ENCODE measurements at places on chromosomes 5 and 9.

- DNase-seq = no peak
Observed at GRCh38 chr9:97632248-97632984, 752 bp downstream of the TSTD2 start.

DNA sequence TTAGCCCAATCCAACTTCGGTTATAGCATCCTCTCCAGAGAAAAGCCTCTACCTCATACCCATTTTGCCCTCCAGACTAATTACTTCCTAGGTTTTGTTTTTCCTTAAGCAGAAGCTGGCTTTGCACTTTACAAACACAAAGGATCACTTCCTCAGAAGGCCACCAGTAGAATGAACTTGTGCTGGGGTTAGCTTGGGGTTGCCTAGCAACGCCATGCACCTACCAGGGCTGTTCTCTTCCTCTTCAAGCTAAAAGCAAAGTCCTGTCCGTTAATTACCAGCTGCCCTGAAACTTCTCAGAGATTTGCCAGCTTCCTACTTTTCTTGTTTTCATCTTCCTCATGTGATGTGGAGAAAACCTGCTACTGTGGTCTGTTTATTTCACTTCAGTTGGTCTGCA is 132.0 kb upstream of the WWC1 start:
- no peak for DNase-seq

GRCh38 chr5:90802474-90803317 is 244.1 kb downstream of the ADGRV1 start:
- DNase-seq = peak; percentile 11

DNA sequence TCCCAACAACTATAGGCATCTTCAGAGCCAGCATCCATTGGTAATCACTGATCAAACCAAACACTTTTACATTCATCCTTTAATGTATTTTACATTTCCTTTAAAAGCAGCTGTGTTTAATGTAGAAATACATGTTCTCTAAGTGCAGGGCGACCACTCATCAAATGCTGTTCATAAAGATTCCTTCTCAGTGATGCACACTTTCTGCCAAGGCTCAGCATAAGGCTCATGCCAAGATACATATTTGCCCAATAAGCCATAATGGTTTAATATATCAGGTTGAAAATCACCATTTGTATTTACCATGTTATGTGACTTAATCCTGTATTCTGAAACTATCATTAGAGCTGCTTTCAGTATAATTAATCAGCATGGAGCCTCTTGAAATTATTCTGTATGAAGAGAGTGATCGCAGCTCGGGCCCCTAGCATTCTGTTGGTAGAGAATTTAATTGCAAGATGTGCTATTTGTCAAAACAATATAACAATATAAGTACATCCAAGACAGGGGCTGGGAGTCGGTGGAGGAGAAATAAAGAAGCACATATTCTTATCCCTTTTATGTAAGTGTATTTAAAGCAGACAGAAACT is 267.5 kb downstream of the EBF1 start:
- no peak for DNase-seq

DNA sequence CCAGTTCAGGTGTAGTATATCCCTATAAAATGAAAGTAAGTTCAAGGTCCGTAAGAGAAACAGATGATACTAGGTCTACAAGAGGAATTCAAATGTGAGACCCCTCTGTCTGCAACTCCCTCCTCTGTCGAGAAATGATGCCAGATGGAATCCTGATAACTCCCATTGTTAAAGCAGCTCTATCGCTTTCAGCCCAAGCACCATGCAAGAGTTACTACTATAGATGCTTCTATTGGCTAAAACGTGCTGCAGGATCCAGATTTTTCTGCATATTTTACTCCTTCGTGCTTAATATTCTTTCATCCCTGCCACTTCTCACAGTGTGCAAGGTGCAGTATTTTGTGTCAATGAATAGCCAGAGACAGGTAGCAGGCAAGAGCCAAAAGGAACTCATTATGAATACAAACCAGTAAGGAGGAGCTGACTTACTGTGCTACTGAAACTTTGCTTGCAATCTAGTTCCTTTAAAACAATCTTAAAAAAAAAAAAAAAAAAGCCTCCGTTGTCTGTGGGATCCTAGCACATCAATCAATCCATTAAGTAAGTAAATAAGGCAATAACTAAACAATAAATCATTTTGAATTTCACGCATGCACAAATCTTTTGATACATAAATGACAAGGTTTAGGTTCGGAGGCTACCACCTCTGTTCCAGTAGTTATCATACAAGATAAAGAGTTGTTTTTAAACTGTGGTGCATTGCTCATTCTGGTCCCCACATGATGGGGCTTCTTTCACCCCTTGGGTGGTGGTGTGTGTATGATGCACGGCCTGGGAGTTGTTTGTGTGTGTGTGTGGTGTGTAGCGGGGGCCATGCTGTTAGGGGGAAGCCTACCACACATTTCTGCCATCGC is 151.1 kb upstream of the MPDZ start:
- no peak for DNase-seq

GRCh38 chr5:150183436-150183835 is 6.4 kb upstream of the SLC6A7 start:
- DNase-seq = no peak

GRCh38 chr9:70486127-70486526 is 71.7 kb upstream of the KLF9 start:
- no peak for DNase-seq

- DNase-seq = peak; percentile 58
Observed at GRCh38 chr9:92097997-92098482, 17.2 kb downstream of the SPTLC1 start.

DNA sequence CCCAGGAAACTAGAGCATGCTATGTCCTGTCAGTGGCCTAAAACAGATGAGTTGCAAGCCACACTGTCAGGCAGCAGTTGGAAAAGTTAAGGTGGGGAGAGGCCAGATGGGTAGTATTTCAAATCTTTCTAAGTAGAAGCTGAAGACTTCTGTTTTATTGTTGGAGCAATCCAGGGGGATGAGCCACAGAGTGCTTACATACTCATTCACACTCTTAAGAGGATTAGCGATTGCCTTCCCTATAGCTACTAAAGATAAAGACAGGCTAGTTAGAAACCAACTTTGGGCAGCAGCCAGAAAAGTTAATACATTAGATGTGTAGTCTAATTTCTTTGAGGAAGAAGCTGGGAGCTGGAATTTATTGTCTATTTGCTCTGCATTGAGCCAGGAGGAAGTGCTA is 61.7 kb upstream of the ELAVL2 start:
- no peak for DNase-seq

GRCh38 chr5:132764671-132765238 is 12.3 kb downstream of the SEPTIN8 start:
- DNase-seq = no peak

DNA sequence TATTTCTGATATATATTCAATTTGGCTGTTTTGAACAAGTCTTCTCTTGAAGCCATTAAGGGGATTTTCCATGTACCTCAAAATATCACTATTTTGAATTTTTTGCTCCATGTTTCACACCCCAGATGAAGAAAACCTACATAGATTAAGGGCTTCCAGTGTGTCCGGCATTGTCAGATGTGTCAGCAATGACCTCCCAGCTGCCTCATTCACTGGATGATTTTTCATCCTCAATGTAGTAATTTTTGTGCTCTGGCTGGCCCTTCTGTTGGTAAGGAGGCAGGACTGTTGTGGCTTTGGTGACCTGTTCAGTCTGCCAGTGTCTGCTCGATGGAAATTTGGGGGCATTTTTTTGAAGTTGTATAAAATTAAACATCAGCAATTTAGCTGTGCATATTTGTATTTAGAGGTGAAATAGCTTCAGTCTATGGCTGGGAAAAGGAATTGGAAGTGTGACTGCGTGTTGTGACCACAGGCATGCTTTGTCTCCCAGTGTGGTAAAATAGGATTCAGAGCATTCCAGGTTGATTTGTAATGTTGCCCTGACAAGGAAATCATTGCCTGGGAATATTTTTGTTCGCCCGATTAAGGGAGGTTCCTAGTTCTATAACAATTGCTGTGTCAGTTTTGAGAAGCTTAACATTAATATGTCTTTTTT is 312.4 kb downstream of the ARHGEF28 start:
- no peak for DNase-seq

- no peak for DNase-seq
Observed at GRCh38 chr9:10208691-10209069, 404.1 kb downstream of the PTPRD start.

DNA sequence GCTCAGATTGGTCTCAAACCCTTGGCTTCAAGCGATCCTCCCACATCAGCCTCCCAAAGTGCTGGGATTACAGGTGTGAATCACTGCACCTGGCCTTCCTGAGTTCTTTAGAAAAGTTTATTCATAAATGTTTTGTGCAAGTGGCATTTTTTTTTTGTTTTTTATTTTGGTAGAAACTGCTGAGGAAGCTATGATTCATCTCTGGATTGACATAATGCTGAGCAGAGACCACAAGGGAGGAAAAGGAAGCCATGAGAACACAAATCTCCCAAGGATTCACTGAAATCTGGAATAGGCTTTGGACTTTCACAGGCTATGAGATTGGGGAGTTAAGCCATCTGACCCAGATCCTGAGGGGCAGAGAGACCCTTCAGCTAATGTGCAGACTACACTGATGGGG is 3.4 kb upstream of the SLC46A2 start:
- DNase-seq = no peak

GRCh38 chr9:228929-229695 is 14.4 kb downstream of the DOCK8 start:
- no peak for DNase-seq

DNA sequence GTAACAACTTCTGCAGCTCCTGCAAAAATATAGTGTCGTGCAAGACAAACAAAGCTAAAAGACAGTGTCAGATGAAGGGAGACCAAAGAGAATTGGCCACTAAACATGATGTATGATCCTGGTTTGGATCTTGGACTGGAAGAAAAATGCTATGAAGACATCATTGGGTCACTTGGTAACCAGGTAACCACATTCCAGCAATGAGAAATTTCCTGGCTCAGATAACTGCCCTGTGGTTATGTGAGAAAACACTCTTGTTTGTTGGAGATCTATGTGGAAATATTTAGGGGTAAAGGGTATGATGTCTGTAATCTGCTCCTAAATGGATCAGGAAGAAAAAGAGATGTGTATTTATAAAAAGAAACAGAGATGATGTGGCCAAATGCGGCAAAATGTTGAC is 45.5 kb upstream of the ANKRD33B start:
- no peak for DNase-seq

DNA sequence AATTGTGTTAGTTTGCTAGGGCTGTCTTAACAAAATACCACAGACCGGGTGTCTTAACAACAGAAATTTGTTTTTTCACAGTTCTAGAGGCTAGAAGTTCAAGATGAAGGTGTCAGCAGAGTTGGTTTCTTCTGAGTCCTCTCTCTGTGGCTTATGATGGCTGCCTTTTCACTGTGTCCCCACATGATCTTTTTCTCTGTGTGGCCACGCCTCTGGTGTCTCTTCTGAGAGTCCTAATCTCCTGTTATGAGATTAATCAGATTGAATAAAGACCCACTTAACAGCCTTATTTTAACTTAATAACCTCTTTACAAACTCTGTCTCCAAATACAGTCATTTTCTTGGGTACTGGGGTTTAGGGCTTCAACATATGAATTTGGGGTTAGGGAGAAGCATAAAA is 561.1 kb downstream of the NR2F1-AS1 start:
- no peak for DNase-seq

- no peak for DNase-seq
Observed at GRCh38 chr5:14364096-14364495, 217.5 kb upstream of the OTULINL start.

GRCh38 chr5:85170183-85170582 is 785.5 kb upstream of the EDIL3 start:
- DNase-seq = no peak

DNA sequence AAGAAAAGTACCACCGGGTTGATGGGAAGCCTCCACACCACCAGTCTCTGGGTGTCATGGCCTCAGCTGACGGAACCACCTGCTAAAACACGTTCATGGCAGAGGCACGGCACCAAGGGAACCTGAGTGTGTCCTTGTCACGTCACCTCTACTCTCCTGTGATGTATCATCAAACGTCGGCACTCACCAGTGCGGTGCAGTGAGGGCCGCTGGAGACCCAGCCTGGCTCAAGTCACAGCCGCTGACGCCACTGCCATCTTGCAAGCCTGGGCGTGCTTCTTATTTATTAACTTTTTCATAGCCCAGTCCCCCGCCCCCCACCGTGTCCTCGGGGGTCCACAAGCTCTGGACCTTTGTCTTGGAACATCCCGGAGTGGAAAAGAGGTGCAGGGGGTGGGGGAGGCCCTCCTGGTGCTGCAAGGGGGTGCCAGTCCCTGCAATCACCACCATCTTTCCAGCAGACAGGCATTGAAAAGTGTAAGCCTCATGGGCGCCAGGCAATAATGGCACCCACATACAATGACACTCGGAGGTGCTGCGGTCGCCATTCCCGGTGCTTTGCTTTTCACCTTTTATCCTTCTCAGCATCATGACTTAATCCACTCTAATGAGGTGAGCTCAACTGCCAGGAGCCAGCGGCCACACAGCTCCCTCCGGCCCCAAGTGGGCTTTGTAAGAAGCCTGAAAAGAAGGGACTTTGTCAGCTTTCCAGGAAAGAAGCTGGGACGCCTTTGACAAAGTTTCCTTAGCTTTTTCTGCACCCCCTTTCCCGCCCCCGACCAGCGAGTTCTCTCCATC is 202.3 kb upstream of the IRX1 start:
- no peak for DNase-seq

GRCh38 chr5:129978270-129978669 is 74.0 kb downstream of the CHSY3 start:
- DNase-seq = no peak

DNA sequence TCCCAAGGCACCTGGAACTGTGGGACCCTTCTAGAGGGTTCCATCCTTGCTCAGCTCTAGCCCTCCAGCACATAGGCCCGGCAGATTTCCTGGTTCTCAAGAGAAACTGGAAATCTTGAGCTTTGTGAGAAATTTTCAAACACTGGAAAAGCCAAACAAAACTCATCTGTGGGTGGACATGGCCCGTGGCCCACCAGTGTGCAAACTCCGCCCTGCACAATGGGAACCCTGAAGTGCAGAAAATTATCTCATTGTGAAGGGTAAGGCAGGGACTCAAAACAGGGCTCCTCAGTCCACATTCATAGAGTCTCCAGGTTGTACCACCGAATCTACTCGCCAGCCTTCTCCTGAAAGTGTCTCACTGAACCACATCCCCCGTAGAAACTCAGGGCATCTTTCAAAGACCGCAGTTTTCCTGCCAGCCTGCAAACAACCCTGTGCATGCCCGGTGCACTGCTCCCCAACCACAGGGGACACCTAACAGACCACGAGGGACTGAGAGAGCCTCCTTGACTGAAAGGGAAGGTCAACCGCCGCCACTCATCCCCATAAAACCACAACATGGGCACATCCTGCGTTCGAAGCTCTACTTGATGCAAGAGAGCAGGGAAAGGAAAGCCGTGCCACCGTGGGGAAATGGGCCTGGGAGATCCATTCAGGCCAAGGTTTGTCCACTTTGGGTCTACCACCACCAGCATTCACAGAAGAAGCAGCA is 18.1 kb downstream of the ADAMTS2 start:
- DNase-seq = no peak

DNA sequence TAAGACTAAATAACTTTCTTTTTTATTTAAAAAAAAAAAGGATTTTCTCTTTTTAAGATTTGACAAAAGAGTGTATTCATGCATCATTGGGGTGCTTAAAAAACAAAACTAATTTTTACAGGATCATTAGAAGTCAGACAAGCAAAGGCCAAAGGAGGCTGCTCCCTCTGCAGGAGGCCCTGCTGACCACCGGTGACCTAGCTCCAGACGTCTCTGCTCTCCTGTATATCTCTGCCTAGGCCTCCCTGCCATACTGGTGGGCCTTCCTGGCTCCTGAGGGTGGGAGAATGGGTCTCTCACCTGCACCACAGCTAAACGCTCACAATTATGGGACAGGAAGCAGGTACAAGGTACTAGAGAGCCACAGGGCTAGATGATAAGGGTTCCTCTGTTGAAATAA is 36.6 kb downstream of the CSF2 start:
- DNase-seq = no peak
